ENCODE measurements at places on chromosomes 11 and 22. TPM values are rescaled to one million over a fixed set of nuclear protein-coding genes. Genes with fewer than 3 reads are reported as not detected.

Gene MMP12
- total RNA-seq, result not detected

DNA sequence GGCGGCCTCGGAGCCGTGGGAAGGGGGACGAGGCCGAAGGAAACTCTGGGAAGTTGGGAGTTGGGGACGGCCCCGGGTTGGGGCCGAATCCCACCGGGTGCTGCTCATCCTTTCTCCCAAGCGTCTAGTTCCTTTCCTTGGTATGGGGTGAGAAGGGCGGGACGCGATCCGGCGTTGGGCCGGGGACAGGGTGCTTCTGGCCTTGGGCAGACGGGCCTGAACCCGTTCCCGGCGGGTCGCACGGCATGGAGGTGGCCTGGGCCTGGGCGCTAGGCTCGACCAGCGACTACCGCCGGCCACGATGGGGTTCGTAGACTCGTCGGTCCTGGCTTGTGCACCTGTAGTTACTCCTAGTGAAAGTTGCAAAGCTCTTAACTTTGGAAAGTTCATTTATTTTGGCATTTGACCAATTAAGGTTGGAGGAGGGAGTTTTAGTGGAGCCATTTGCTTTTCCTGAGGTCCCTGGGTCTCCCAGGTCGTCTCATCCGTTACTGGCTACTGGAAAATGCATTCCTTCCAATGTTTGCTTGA lies 1.0 kb downstream of the SYT9 start:
- no peaks in the 10 kb centered on the region for H3K36me3 ChIP-seq
- DNase-seq, result no peak
- peaks cover 14% of the 10 kb centered on the region for H3K4me1 ChIP-seq
- peak overlapping the region; percentile 43 for H3K4me3 ChIP-seq

Gene RBMXL2
- total RNA-seq, result 0.55 TPM

- no peak overlapping the region for H3K4me3 ChIP-seq
- no peaks in the 10 kb centered on the region for H3K27me3 ChIP-seq
- peak overlapping the region; percentile 84 for H3K27ac ChIP-seq
- DNase-seq, result no peak
Observed at GRCh38 chr11:11973866-11974265, 34.6 kb downstream of the DKK3 start.

DNA sequence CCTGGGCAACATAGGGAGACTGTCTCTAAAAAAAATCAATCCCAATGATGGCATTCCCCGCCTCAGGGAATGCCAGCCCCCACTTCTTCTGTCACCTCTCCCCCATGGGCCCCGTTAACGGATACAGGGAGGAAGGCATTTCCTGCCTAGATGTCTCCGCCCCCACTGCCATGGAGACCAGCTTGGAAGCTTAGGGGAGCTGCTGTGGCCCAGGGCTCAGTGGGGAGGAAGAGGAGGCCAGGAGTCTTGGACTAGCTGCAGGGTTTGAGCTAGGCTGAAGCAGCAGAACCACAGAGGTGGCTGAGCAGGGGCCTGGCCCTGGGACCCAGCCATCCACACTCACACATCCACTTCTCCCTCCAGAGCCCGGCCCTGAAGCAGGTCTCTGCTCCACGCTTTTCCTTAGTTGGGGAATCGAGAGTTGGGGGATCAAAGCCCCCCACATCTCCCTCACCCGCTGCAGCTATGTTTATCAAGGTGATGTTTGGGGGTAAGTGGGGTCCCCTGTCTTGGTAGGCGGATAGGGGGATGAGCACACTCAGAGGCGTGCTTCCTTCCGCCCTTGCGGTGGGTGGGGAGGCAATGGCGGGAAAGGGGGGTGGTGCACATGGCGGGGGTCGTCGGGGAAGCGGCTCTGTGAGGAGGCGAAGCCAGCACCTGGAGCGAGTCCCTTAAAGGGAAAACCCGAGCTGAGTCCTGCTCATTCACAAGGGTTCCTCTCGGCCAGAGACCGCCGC lies at the start of gene C22orf15:
TSS of gene C22orf15 (plus strand) at position 149 of the 737 bp plus-strand sequence. CDS start at position 466, 317 bp downstream.
- peaks cover 44% of the 10 kb centered on the region for H3K4me1 ChIP-seq
- H3K27ac ChIP-seq, result no peak within 1 kb of the TSS
- H3K36me3 ChIP-seq, result peaks cover 28% of the 10 kb centered on the region
- no peak within 1 kb of the TSS for H3K4me3 ChIP-seq
- DNase-seq, result no peak
- no peaks in the 10 kb centered on the region for H3K27me3 ChIP-seq

GRCh38 chr22:47822422-47822821 lies 1060.0 kb downstream of the TBC1D22A start:
- H3K27ac ChIP-seq, result no peak overlapping the region
- H3K36me3 ChIP-seq, result no peaks in the 10 kb centered on the region
- H3K27me3 ChIP-seq, result no peaks in the 10 kb centered on the region
- no peak overlapping the region for H3K4me3 ChIP-seq

Gene POLD4
- 7.8 TPM for total RNA-seq

Gene LMF2
- 42.8 TPM for total RNA-seq

DNA sequence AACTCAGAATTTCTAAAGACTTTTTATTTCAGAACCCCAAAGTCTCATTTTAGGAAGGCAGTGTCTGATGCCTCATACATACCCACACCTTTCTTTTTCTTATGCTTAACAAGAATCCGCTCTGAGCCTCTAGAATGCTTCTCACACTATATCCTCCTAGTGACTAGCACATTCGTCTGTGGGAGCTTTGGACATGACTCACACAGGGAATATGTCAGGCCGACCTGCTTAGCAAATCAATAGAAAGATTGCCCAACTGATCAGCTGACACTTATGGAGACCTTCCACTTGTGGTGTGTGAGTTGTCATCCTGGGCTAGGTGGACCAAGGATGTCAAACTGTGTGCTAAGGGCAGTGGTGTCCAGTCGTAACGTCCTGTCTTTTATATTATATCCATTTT lies 129.9 kb upstream of the TTC12 start:
- peaks cover 4% of the 10 kb centered on the region for H3K36me3 ChIP-seq
- H3K4me3 ChIP-seq, result no peak overlapping the region
- peaks cover 19% of the 10 kb centered on the region for H3K4me1 ChIP-seq
- DNase-seq, result no peak
- H3K27me3 ChIP-seq, result no peaks in the 10 kb centered on the region

Gene TMPRSS13
- 0.20 TPM for total RNA-seq

DNA sequence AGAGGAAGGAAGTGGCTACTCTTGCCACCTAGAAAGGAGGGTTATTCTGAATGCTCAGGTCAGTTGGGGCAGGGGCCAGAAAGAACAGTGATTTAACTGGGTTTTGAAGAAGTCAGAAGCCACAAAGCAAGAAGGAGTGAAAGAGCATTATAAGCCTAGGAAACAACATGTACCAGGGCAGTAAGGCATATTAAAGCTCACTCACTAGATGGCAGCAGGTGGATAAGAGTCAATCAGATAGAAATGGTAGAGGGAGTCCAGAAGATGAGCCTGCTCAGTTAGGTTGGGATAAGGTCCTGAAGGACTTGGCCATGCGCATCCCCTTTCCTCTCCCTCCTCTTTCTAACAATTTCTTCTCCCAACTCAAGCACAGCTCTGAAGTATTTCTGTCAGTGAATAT lies 22.0 kb upstream of the PATE1 start:
- H3K27me3 ChIP-seq, result no peaks in the 10 kb centered on the region
- H3K36me3 ChIP-seq, result no peaks in the 10 kb centered on the region
- no peak overlapping the region for H3K27ac ChIP-seq
- no peaks in the 10 kb centered on the region for H3K4me1 ChIP-seq

- H3K36me3 ChIP-seq, result no peaks in the 10 kb centered on the region
- H3K27me3 ChIP-seq, result no peaks in the 10 kb centered on the region
- no peak overlapping the region for H3K4me3 ChIP-seq
- H3K4me1 ChIP-seq, result no peaks in the 10 kb centered on the region
Observed at GRCh38 chr11:104610635-104611034, 287.6 kb downstream of the CASP12 start.

- no peak for DNase-seq
- H3K27me3 ChIP-seq, result no peaks in the 10 kb centered on the region
- peaks cover 31% of the 10 kb centered on the region for H3K4me1 ChIP-seq
- peaks cover 28% of the 10 kb centered on the region for H3K36me3 ChIP-seq
- H3K4me3 ChIP-seq, result no peak overlapping the region
Observed at GRCh38 chr11:117834068-117834810, 9.7 kb upstream of the FXYD2 start.

DNA sequence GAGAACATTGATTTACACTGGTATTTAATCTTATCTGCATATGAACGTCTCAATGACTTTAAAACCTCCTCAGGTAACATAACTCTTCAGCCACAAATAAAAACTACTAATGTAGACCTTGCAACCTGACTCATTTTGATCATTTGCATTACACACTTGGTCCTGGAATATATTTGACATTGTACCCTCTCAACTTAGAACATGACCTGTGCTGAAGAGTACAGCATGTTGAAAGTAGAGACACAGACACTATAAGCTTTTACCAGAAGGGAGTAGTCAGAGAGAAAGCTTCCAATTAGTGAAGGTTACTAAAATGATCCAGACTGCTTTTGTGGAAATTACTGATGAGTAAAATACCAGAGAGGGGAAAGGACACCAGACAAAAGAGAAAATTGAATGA lies 390.6 kb upstream of the ANO3 start:
- no peak overlapping the region for H3K27ac ChIP-seq
- no peak overlapping the region for H3K4me3 ChIP-seq
- H3K27me3 ChIP-seq, result no peaks in the 10 kb centered on the region
- H3K4me1 ChIP-seq, result peaks cover 2% of the 10 kb centered on the region
- H3K36me3 ChIP-seq, result no peaks in the 10 kb centered on the region
- DNase-seq, result no peak

- no peak for DNase-seq
- no peaks in the 10 kb centered on the region for H3K36me3 ChIP-seq
- H3K27me3 ChIP-seq, result no peaks in the 10 kb centered on the region
- no peak overlapping the region for H3K27ac ChIP-seq
Observed at GRCh38 chr22:23939017-23939357, 22.0 kb downstream of the GSTT2B start.

Gene UBQLNL
- total RNA-seq, result 0.55 TPM

GRCh38 chr11:64406221-64406946 lies 47.4 kb downstream of the RPS6KA4 start:
- H3K27ac ChIP-seq, result no peak overlapping the region
- H3K27me3 ChIP-seq, result no peaks in the 10 kb centered on the region
- peaks cover 13% of the 10 kb centered on the region for H3K4me1 ChIP-seq
- no peak for DNase-seq
- no peak overlapping the region for H3K4me3 ChIP-seq

DNA sequence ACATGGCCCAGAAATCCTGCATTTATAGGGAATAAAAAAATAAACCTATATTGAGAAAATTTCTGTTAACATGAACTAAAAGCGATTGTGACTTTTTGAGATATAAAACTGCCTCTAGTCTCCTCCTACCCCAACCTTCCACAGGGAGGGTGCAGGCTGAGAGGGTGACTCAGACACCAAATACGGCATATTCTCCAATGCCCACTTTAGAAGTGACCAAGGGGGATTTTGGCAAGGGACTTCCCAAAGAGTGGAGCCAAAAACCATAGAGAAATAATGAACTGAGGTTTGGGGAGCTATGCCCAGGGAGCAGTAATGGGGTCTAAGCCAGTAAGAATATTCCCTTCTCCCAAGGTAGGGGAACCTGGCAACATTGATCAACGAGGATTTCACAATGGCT lies 124.9 kb upstream of the ZC3H12C start:
- peaks cover 5% of the 10 kb centered on the region for H3K4me1 ChIP-seq
- no peaks in the 10 kb centered on the region for H3K27me3 ChIP-seq
- no peak overlapping the region for H3K4me3 ChIP-seq
- no peak for DNase-seq
- H3K27ac ChIP-seq, result no peak overlapping the region
- H3K36me3 ChIP-seq, result no peaks in the 10 kb centered on the region

- H3K36me3 ChIP-seq, result no peaks in the 10 kb centered on the region
- no peaks in the 10 kb centered on the region for H3K27me3 ChIP-seq
- no peak for DNase-seq
- no peak overlapping the region for H3K27ac ChIP-seq
Observed at GRCh38 chr11:104918113-104918824, 20.0 kb upstream of the CASP12 start.
